ENCODE measurements at places on chromosomes 16 and 17. TPM values are rescaled to one million over a fixed set of nuclear protein-coding genes. Genes with fewer than 3 reads are reported as not detected.

The GLG1 gene
- total RNA-seq, result 146 TPM

The MYH2 gene
- not detected for total RNA-seq

The CACNA1G gene
- 0.05 TPM for total RNA-seq

DNA sequence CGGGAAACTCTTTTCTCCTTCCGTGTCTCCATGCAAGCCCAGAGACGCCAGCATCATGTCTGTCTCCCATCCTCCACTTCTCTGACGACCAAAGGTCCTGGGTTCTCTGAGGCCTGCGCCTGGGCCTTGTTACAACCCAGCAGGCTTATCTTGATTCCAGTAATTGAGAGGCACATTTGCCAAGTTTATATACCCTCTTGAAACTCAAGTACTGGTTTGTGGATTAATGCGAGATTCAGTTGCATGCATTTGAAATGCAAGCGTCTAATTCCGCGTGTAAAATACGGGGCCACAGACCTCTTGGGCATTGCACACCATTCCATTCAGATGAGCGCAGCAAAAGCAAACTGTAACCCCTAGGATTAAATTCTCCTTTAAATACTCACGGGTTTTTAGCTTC, 28.7 kb upstream of the CRISPLD2 start:
- peaks cover 35% of the 10 kb centered on the region for H3K4me1 ChIP-seq
- DNase-seq, result no peak
- peaks cover 2% of the 10 kb centered on the region for H3K27me3 ChIP-seq
- no peak overlapping the region for H3K4me3 ChIP-seq

DNA sequence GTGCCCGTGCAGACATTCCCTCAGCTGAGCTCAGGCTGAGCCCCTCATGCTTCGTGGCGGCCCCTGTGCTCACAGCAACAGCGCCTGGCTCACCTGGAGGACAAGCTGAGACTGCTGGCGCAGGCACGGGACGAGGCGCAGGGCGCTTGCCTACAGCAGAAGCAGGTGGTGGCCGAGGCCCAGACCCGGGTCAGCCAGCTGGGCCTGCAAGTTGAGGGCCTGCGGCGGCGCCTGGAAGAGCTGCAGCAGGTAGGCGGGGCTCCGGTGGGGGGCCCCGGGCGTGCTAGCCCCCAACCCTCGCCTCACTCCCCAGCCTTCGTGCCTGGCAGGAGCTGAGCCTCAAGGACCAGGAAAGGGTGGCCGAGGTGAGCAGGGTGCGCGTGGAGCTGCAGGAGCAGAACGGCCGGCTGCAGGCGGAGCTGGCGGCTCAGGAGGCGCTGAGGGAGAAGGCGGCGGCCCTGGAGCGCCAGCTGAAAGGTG, 1.4 kb upstream of the RAC3 start:
- peaks cover 3% of the 10 kb centered on the region for H3K36me3 ChIP-seq
- H3K4me3 ChIP-seq, result no peak overlapping the region
- no peak for DNase-seq
- H3K27ac ChIP-seq, result no peak overlapping the region
- H3K27me3 ChIP-seq, result peaks cover 4% of the 10 kb centered on the region

DNA sequence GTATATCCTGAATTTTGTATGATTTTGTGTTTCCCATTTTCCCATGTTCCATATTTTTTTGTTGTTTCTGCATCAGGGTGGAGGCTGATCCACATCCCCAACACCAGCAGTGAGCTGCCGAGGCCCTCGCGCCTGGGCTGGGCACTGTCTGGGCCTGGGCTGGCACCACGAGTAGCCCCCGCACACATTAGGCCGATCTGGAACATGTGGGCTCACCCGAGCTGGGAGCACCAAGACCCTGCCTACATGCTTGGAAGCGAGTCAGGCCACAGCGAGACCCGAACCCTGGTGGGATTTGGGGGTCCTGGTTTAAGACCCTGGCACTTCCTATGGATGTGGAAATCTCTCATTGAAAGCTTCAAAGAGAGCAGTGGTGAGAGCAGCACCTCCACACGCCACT, 8.5 kb downstream of the KCTD5 start:
- no peak overlapping the region for H3K4me3 ChIP-seq
- no peaks in the 10 kb centered on the region for H3K27me3 ChIP-seq
- H3K4me1 ChIP-seq, result no peaks in the 10 kb centered on the region
- H3K36me3 ChIP-seq, result no peaks in the 10 kb centered on the region

- no peak for DNase-seq
- peaks cover 12% of the 10 kb centered on the region for H3K27me3 ChIP-seq
- no peak overlapping the region for H3K4me3 ChIP-seq
- H3K36me3 ChIP-seq, result no peaks in the 10 kb centered on the region
These were observed 146.0 kb upstream of the RCVRN start for GRCh38 chr17:10051112-10051511.

DNA sequence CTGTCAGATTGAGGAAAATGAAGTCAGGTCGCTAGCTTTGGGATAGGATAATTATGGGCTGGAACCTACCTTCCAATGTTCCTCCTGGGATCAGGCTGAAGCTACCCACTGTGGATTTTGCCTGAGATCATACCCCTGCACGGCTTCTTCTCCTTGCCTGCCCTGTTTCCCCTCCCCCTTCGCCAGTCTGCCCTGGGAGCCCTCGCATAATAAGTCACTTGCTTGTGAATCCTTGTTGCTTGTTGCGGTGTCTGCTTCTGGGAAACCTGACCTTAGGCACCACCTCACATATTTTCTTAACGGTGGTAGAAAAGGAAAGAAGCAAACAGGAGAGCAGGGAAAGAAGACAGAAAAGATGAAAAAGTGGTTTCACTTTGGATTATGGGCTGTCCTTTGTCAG, 13.3 kb upstream of the PMP22 start:
- peak overlapping the region; percentile 91 for H3K27ac ChIP-seq
- no peak for DNase-seq
- peak overlapping the region; percentile 85 for H3K4me3 ChIP-seq
- peaks cover 19% of the 10 kb centered on the region for H3K36me3 ChIP-seq
- peaks cover 6% of the 10 kb centered on the region for H3K27me3 ChIP-seq

DNA sequence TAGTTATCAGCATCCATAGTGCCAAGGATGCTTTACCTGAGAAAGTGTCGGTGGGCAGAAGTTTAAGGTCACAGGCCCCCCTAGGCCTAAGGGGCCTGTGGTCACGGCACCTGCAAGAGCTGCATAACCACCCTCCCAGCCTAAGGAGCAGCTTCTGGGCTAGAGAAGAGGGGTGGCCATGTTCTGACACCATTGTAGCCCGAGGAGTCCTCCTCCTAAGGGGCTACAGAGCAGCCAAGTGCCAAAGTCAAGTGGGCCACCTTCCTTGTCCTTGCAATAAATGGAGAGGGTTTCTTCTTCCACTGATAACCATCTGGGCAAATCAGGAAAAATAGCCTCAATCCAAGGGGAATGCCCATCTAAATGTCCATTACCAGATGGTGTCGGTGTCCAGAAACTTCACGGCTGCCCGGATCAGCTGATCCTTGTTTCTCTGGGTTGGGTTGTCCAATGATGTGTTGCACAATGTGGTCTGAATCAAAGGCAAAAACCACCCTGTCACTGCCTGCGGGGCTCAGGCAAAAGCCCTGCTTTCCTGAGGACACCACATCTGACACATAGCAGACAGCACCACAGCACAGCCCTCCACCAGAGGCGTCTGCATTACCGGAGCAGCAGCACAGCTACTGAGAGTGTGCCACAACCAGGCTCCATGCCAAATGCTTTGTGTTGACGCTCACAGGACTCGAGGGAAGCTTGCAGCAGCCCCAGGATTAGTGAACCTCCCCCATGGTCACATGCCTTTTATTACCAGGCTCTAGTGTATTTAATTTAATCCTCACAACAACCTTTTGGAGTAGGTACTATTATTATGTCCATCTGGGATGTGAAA, 12.8 kb downstream of the ATPAF2 start:
- no peaks in the 10 kb centered on the region for H3K36me3 ChIP-seq
- H3K27me3 ChIP-seq, result no peaks in the 10 kb centered on the region
- H3K4me1 ChIP-seq, result peaks cover 23% of the 10 kb centered on the region
- H3K4me3 ChIP-seq, result peak overlapping the region; percentile 28
- peak; percentile 93 for DNase-seq
- peak overlapping the region; percentile 89 for H3K27ac ChIP-seq

DNA sequence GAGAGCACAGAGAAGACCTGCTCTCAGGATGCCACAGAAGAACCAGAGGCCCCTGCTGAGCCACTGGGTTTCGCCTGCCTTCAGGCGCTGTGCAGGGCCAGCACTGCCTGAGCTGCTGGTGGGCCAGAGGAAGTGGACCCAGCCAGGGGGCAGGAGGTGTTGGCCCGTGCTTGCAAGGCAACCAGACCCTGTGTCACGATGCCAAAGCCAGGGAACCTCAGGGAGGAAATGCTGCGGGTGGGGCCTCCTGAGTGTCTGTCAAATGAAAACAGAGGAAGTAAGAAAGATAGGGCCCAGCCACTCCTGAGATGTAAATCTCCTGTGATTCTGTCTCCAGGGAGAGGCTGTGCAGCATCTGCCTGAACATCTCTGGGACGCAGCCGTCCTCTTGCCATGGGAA, 58.1 kb upstream of the ADORA2B start:
- H3K4me3 ChIP-seq, result no peak overlapping the region
- H3K27me3 ChIP-seq, result peaks cover 13% of the 10 kb centered on the region

- peak; percentile 20 for DNase-seq
- no peak overlapping the region for H3K27ac ChIP-seq
- H3K27me3 ChIP-seq, result no peaks in the 10 kb centered on the region
- no peaks in the 10 kb centered on the region for H3K36me3 ChIP-seq
- no peak overlapping the region for H3K4me3 ChIP-seq
These were observed 48.2 kb upstream of the MEIOC start for GRCh38 chr17:44607836-44608690.

DNA sequence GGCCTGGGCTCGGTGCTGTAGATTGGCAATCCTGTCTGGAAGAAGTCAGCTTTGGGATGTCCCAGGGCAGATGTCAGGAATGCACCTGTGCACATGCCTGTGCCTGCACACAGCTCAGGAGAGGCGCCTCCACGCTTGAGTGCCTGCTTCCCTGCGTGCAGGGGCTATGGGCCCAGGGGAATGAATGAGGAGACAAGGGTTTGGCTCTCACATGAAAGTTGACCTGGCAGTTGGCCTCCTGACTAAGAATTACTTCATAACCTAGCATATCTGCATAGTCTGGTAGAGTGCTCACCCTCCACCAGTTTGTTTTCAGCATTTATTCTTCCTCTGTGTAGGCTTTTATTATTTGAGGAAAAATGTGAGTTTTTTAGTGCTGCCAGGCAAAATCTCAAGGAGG, 50.0 kb downstream of the PLD6 start:
- H3K4me3 ChIP-seq, result peak overlapping the region; percentile 60
- peak; percentile 64 for DNase-seq
- H3K27ac ChIP-seq, result peak overlapping the region; percentile 87
- peaks cover 48% of the 10 kb centered on the region for H3K36me3 ChIP-seq
- peaks cover 11% of the 10 kb centered on the region for H3K27me3 ChIP-seq

- H3K27me3 ChIP-seq, result no peaks in the 10 kb centered on the region
- no peaks in the 10 kb centered on the region for H3K4me1 ChIP-seq
- H3K36me3 ChIP-seq, result no peaks in the 10 kb centered on the region
- H3K4me3 ChIP-seq, result no peak overlapping the region
- no peak for DNase-seq
These were observed 134.2 kb upstream of the CPHXL start for GRCh38 chr16:75860326-75861053.

GRCh38 chr17:15231851-15232516, 33.1 kb downstream of the PMP22 start:
- no peak overlapping the region for H3K27ac ChIP-seq
- H3K4me3 ChIP-seq, result no peak overlapping the region
- H3K27me3 ChIP-seq, result no peaks in the 10 kb centered on the region
- peaks cover 37% of the 10 kb centered on the region for H3K4me1 ChIP-seq
- DNase-seq, result no peak
- H3K36me3 ChIP-seq, result peaks cover 22% of the 10 kb centered on the region
